Activated naive CD4-positive, alpha-beta T cell (primary cell): ENCODE measurements at places on chromosomes 12 and 14.

GRCh38 chr12:112788205-112788604 lies 3.3 kb upstream of the RPH3A start:
- no peak for DNase-seq

DNA sequence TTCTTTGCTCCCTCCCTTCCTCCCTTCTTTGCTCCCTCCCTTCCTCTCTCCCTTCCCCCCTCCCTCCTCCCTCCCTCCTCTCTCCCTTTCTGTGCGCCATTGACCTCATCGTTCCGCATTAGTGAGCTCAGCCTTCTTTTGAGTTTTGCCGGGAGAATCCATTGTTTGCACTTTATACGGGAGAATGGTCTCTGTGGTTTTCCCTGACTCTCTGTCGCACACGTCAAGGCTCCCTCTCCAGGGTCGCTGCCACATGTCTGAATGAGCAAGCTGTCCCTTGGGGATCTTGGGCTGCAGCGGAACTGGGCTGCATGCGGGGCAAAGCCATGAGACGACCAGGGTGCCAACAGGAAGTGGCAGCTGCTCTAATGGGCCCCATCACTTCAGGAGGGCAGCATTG lies 118.5 kb downstream of the GLT1D1 start:
- no peak for DNase-seq

DNA sequence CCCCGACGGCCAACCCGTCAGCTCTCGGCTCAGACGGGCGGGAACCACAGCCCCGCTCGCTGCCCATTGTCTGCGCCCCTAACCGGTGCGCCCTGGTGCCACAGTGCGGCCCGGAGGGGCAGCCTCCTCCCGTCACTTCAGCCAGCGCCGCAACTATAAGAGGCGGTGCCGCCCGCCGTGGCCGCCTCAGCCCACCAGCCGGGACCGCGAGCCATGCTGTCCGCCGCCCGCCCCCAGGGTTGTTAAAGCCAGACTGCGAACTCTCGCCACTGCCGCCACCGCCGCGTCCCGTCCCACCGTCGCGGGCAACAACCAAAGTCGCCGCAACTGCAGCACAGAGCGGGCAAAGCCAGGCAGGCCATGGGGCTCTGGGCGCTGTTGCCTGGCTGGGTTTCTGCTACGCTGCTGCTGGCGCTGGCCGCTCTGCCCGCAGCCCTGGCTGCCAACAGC lies at the start of gene WNT1:
WNT1 (plus strand) TSS at position 32 of the 450 bp plus-strand sequence; CDS start at position 361, 329 bp downstream.
- DNase-seq, result no peak

GRCh38 chr14:96421236-96421635 lies 29.3 kb downstream of the AK7 start:
- DNase-seq, result no peak

- no peak for DNase-seq
Measured at GRCh38 chr14:94427016-94427613, 25.5 kb downstream of the SERPINA11 start.

DNA sequence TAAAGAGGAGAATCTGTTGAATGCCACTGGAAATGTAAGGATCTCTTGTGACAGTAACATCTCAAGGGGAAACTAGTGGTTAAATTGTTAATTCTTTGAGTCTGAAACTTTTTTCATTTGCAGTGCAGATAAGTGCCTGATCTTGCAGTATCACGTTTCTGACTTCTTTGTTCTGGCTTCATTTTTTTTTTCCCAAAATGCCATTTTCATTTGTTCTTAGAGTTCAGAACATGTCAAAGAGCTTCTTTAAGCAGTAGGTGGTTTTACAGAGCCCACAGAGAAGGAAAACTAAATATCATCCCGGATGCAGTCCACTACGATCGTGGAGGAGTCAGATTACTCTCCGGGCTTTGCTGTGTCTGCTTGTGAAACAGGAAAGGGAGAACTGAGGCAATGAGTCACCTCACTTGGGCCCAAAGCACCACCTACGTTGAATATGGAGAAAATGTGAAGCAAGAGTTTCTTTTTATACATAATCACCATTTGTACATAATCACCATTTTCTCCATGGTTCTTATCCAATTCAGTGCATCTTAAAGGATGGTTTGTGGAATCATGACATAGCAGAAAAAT lies 43.9 kb downstream of the HMGA2 start:
- no peak for DNase-seq
